ENCODE measurements at places on chromosomes 13 and 19. TPM values are rescaled to one million over a fixed set of nuclear protein-coding genes. Genes with fewer than 3 reads are reported as not detected.

RETN gene
- not detected for total RNA-seq

MYO9B gene
- 102 TPM for total RNA-seq

LILRB2 gene
- total RNA-seq = 3.4 TPM

PNMA8C gene
- not detected for total RNA-seq

NDUFS7 gene
- 180 TPM for total RNA-seq

ZNF526 gene
- total RNA-seq = 6.6 TPM

LILRB4 gene
- 47.1 TPM for total RNA-seq

MIR17HG gene
- total RNA-seq = 8.1 TPM

TRPC4 gene
- total RNA-seq = 2.2 TPM

IZUMO4 gene
- total RNA-seq = not detected

KLK8 gene
- not detected for total RNA-seq
